Cortex of kidney (tissue), 1 donor: ENCODE measurements at places on chromosomes 2 and 18.

DNA sequence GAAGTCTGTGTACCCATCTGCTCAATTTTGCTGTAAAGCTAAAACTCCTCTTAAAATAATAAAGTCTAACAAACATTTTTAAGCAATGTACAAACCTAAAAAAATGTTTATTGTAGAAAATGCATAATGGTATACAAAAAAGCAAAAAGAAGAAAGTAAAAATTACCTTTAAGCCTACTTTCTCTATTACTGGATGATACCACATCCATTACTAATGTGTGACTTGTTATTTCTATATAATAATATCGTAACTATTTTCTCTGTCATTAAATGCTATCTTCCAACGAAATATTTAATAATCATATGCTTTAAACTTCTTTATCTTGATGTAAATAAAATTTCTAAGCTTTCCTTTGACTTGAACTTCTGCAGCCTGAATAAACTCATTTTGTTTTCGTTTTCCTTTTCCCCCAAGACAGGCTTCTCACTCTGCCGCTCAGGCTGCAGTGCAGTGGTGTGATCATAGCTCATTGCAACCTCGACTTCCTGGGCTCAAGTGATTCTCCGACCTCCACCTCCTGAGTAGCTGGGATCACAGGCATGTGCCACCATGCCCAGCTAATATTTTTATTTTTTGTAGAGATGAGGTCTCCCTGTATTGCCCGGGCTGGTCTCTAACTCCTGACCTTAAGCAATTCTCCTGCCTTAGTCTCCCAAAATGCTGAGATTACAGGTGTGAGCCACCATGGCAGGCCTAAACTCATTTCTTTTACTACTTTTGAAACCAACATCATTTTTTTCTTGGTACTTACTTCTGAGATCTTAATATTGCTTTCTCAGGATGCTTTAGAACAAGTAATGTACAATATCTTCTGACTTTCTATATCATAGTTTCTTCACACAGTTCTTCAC is 18.1 kb upstream of the DNAH7 start:
- no peak for DNase-seq

- no peak for DNase-seq
These were observed 161.8 kb downstream of the AGPS start for GRCh38 chr2:177554365-177554764.

DNA sequence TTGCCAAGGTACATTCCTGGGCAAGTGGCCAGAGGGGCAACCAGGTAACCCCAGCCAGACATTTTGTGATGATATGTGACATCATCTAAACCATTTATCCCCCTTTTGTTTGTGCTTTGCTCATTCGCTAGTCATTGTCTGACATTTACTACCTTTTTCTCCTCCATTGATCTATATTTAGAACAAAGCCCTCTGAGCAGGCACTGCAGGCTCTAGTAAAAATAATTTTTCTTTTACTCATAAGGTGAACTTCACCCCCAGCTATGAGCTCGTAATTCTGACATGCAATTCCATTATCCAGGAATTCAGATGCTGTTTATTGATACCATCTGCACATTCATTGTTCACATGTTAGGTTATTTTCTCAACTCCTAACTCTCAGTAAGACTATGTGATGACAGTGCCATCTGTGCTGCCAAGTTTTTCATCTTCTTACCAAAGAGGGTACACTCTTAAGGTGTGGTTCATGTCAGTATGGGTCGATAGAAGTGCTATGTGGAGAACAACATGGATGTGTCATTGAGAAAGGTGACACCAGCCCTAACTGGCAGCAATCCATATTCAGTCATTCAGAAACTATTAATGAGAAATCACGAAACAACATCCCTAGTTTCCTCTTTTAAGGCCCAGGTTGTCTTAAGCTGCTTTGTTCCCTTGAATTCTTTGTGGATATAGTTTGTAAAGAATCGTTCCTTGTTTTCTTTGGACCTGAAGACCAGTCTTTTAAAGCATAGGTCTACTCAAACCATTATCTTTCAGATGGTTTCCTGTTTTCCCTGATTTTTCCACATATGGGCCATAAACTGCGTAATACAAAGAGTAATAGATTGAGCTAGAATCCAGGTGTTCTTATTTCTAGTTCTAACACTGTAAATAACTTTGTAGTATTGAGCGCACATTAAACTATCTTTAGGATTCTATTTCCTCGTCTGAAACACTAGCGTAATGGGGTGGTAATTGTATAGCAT is 978.1 kb upstream of the CDH2 start:
- DNase-seq, result no peak

DNA sequence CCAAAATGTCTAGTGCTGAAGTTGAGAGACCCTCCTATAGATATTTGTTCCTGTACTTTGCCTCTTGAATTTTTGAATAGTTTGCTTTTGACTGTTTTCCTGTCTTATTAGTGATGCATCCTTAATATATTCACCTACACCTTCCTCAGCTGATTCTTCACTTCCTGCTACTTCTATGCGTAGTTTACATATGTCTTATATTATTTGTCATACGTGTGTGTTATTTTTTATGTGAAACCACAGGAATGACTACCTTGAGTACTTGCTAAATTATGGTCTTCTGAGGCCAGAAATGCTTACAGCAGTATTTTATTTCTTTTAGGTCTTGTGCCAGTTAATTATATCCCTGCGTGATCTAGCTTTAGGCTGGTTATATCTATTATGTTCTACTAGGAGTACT is 9.9 kb downstream of the UBE2E3 start:
- no peak for DNase-seq

DNA sequence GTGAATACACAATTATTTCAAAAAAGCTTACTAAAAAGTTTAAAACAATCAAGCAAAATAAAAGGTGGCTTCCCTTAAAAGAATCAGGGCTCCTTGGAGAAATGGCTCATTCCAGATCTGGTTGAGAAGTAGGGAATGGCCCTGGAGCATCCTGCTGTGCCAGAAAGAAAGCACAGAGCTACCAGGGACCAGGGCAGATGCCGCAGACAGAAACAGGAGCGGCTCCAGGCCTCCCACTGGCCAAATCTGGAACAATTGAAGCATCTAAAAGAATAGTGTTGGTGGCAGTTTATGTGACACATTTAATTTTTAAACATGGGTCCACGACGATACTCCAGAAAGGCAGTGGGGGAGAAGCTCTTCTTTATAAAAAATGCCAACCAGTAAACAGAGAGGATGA is 75.5 kb downstream of the GBX2 start:
- no peak for DNase-seq

GRCh38 chr18:23825978-23826405 is 136.7 kb downstream of the LAMA3 start:
- DNase-seq, result no peak

GRCh38 chr2:34831096-34831495 is 1232.0 kb upstream of the FAM98A start:
- DNase-seq, result no peak

GRCh38 chr2:85435981-85436835 is 17.7 kb downstream of the SH2D6 start:
- DNase-seq, result no peak

- DNase-seq, result no peak
These were observed 150.8 kb downstream of the NCKAP5 start for GRCh38 chr2:133417415-133417814.

DNA sequence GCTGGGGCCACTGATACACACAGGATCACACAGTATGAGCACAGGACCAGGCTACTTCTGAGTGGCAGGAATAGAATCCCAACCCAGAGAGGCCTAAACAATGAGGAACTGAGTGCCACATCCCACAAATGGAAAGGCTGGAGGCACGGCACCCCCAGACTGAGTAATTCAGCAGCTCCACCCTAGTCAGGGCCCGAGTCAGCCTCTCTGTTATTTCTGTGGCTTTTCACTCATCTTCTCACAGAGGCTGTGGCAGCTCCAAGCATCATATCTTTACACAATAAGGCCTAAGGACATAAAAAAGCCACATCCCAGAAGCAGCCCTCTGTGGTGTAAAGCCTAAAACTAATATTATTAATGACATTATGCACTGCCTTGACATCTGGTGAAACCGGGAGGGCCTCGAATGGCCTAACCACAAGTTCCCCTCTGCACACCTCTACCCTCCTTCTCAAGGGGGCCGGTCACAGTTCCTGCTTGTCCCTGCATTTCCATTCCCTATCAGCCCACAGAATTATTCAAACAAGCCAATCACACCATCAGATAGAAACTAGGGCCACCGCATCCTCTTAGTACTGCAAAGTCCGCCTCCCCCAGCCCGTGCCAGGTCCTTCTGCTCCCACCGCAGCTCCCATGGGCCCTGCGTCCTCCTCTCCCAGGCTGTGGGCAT is 12.5 kb upstream of the MAL start:
- DNase-seq, result no peak

DNA sequence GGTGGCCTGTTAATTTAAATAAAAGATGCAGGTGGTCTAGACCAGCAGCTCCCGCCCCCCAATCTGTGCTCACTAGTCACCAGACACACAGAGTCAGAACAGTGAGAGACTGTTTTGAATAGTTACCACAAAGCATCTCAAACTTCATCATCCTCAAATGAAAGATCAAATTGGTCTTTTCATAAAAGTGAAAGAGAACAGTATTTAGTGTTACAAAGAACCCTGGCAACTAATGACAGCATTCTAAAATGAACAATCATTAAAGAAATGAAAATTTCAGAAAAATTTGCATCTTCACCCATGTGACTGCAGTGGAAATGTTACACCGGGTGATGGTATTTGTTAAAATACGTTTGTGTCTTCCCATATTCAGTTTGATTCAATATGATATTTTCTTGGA is 65.5 kb upstream of the PMAIP1 start:
- DNase-seq, result no peak

DNA sequence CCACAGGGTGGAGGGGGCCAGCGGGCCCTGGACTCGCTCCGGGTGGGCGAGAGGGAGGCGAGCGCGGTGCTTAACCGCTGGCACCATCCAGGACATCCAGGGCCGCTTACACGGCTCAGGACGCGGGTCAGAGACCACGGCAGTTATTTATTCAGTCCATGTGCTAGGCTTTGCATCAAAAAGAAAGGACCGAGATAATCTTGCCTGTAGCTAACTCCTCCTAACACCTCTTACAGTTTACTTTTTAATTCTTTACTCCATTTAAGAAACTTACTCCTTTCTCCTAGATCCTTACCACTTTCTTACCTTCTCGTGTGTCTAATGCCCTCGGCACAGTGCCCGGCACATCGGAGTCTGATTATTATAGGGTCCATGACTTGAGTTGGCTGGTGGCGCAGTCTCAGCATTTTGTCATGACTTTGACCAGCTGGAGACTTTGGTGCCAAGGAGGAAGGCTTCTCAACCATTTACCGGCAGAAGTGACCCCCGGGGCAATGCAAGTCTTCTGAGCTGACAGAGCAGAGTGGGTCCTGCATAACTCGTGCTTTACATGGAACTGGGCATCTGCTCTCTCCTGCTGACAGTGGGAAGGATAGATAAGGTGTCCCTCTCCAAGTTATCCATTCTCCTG is 503 bp downstream of the ANXA4 start:
- no peak for DNase-seq

GRCh38 chr18:9260388-9261380 is 73.9 kb upstream of the TWSG1 start:
- no peak for DNase-seq

DNA sequence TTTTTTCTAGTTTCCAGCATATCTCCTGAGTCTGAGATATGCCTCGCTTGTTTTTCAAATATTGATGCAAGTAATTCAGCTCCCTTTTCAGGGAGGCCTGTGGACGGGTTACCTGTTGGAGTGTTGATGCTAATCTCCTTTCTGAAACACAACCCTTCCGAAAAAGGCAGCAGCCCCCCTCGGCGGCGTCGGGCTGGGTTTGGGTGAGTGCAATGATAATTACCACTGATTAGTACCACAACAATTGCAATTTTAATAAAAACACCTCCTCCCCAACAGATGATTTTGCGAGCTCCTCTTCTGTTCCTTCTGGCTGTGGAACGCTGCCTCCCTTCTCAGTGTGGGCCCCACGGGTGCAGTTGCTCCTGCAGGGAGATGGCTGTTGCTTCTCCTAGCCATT is 66.3 kb downstream of the PTGR3 start:
- DNase-seq, result no peak

DNA sequence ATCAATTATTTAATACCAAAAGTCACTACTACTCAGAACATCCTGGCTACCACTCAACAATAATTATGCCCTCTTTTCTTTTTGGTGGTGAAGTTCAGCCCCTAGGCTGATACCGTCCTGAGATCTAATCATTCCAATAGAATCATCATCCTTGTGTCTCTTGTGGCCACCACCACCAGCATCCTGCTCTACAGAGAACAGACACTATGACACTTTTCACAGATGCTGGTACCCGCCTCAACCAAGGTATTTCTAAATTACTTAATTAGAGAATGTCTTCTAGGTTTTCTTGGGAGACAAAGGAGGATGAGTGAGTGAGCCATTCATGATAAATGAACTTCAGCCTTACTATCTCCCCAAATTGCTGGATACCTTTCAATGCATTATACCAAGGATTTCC is 60.0 kb downstream of the TDRD15 start:
- no peak for DNase-seq

DNA sequence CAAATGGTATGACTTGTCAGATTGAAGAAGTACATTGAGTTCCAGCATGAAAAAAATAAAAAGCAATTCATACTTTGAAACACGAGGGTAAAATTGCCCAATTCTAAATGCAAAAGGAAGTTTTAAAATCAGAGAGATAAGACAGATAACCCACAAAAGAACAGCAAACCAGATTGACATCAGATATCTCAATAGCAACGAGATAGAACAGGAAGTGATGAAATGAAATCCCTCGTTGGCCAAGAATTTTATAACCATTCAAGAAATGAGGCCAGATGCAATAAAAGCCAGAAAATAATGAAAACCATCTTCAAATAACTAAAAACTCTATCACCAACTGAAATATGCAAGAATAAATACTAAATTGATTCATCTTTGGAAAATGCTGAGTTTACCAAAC is 172.8 kb downstream of the CD226 start:
- DNase-seq, result no peak

- DNase-seq, result no peak
These were observed 16.7 kb downstream of the IL1F10 start for GRCh38 chr2:113084249-113085000.

DNA sequence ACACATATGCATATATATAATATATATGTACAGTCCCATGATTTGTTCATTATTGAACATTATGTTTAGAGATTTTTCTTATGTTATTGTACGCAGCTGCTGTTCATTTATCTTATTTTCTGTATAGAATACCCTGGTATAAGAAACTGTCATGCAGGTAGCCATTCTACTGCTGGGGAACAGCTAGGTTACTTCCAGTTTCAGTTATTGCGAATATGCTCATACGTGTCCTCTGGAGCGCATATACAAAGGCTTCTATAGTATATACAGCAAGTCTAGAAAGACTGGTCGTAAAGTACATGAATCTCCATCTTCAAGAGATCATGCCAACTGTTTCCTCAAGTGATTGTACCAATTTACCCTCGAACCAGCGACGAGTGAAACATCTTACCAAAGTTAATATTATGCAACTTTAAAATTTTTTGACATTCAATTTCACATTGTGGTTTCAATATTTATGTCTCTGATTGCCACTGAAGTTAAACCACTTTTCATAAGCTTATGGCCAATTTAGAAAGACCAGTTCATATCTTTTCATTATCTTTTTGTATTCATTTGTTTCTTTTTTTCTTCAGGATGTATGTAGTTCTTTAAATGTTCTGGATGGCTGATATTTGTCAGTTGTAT is 53.5 kb downstream of the RDH14 start:
- no peak for DNase-seq
